ENCODE measurements at places on chromosomes 16 and 17. TPM values are rescaled to one million over a fixed set of nuclear protein-coding genes. Genes with fewer than 3 reads are reported as not detected.

- DNase-seq, result no peak
Observed at GRCh38 chr16:20976576-20976975, 76.0 kb downstream of the LYRM1 start.

DNA sequence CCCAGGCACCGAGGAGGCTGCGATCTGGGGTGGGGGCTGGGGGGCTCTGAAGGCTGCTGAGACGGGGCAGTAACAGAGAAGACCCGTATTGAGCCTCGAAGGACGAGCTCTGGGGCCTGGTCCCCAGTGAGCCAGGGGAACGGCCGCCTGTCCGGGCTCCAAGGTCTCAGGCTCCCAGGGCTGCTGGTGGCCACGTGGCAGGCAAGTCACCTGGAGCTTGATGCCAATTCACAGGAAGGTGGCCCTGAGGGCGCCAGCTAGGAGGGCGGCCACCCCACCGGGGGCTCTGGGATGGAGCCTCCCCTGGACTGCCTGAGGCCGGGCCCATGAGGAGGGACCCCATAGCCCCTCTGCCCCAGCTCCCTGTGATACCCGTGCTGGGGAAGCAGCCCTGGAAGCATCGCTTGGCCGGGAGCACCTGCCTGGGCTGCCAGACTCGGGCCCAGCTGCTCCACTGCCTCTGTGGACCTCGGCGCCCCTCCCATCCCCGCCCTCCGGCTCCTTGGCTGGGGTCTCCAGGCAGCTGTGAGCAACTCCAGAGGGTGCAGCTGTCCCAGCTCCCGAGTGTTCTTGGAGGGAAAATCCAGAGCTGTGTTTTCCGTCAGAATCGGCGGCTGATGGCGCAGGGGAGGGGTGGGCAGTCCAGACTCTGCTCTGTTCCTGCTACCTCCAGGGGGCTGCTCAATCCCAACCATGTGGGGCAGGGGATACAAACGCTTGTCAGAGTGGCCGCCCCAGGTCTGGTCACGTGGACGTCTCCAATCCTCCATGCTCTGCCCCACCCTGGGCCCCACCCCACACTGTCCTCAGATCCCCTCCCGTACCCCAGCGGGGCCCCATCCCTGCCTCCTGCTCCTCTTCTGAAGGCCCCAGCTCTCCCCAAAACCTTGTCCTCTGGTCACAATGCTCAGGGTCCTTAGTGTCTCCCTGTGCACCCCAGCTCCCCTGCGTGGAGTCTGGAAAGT, 67.2 kb upstream of the GNG13 start:
- DNase-seq, result no peak

The CAMTA2 gene
- total RNA-seq, result 21.7 TPM

DNA sequence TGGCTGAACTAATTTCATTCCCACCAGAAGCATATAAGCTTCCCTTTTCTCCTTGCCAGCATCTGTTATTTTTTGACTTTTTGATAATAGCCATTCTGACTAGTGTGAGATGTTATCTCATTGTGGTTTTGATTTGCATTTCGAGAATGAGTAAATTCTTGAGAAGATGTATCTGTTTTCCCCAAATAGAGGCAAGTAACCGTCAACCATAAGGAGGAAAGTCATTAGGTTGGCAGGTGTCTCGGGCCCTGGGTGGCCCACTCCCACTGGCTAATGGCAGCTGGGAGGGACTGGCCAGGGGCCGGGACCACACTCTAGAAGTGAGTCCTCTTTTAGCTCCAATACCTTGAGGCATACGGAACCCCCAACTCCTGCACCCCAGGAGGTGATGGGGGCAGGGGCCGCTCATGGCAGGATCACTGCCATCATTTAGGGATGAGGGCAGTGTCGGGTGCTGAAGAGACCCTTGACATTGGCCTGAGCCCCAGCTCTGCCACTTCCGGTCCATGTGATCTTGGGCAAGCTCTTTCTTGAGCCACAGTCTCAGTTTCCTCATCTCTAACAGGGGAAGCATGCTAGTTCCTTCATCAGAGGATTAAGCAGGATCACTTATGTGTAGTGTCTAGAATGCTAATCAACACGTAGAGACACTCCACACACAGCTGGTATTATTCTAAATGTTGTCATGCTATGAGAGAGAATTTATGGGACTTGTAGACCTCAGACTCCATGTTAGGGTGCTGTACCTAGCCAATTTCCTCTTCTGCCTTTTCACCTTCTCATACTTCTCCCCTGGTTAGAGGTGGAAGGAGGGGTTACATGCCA, 44.3 kb downstream of the RGS9 start:
- no peak for DNase-seq

DNA sequence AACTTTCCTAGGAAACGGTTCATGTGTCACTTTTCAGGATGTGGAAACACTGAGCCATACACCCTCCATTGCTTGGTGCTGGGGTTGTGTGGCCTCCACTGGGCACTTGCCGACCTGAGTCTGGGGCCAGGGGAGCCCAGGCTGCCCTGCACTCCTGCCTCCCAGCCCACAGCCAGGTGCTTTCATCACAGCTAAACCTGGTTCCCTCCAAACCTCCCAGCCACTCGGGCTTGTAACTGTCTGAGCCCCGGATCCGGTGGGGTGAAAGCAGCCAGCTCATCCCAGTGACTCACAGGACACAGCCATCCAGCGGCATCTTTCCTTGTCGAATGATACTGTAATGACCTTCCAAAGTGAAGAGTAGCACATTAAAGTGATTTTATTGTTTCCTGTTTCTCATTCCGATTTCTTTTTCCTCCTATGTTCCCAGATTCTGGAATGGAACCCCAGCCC, 19.8 kb downstream of the CARHSP1 start:
- DNase-seq, result no peak

DNA sequence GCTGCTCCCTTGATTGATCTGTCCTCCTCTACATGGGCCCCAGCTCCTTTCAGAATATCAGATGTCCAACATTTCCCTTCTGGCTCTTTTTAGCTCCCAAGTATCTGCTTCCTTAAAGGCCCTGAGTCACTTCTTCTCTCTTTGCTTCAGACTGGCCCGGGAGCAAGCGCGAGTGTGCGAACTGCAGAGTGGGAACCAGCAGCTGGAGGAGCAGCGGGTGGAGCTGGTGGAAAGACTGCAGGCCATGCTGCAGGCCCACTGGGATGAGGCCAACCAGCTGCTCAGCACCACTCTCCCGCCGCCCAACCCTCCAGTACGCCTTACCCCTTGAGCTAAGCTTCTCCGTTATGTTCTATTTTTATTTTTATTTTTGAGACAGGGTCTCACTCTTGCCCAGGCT, 12.3 kb downstream of the CNTROB start:
- DNase-seq, result no peak

- no peak for DNase-seq
Observed at GRCh38 chr17:33940769-33941370, 314.2 kb upstream of the CCL2 start.

DNA sequence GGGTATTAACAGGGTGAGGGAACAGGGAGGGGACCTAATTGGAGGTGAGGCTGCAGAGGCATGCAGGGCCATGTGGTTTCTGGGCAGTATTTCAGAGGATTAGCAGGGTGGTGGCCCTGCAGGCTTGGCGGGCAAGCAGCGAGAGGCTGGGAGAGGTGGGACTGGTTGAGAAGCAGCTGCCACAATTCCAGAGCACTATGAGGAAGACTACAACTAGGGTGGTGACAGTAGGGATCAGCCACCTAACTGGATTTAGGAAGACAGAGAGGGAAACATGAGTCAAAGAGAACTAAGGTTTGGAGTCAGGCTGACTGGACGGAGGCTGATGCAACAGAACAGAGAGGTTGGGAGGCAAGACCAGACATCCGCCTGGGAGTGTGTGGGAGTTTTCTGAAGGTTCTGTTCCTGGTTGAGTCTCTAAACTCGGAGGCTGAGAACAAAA, 12.3 kb downstream of the ALOXE3 start:
- DNase-seq, result no peak
